ENCODE measurements at places on chromosomes 13 and 19. TPM values are rescaled to one million over a fixed set of nuclear protein-coding genes. Genes with fewer than 3 reads are reported as not detected.

GRCh38 chr13:76803831-76804230 lies 82.4 kb downstream of the KCTD12 start:
- no peak for DNase-seq

GRCh38 chr13:58979851-58980250 lies 1183.9 kb downstream of the DIAPH3 start:
- no peak for DNase-seq

Gene C3
- total RNA-seq = 4,543 TPM

DNA sequence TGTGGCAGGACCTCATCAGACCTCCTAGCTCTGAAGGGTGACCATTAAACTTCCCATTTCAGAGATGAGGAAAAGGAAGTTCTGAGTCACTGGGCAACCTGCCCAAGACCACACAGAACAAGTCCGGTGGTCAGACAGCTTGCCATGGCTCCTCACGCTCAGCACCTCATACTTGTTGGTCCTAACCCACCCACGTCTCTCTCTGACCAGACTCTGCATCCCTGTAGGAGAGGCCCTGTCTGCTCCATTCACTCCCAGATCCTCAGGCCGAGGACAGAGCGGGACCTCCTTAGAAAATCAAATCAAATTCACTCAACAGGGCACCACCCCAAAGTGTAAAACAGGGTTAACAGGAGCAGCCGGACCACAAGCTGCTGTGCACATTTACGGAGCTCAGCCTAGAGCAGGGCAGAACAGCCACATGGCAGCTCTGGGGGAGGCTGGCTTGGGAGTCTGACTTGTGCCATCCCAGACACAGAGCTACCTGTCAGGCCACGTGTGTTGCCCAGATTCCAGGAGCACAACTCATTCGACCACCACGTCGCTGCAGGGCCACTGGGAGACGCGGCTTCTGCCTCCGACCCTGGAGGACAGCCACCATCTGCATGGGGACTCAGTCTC lies 1.7 kb downstream of the MIER2 start:
- DNase-seq = no peak

Gene IGFLR1
- 7.0 TPM for total RNA-seq

DNA sequence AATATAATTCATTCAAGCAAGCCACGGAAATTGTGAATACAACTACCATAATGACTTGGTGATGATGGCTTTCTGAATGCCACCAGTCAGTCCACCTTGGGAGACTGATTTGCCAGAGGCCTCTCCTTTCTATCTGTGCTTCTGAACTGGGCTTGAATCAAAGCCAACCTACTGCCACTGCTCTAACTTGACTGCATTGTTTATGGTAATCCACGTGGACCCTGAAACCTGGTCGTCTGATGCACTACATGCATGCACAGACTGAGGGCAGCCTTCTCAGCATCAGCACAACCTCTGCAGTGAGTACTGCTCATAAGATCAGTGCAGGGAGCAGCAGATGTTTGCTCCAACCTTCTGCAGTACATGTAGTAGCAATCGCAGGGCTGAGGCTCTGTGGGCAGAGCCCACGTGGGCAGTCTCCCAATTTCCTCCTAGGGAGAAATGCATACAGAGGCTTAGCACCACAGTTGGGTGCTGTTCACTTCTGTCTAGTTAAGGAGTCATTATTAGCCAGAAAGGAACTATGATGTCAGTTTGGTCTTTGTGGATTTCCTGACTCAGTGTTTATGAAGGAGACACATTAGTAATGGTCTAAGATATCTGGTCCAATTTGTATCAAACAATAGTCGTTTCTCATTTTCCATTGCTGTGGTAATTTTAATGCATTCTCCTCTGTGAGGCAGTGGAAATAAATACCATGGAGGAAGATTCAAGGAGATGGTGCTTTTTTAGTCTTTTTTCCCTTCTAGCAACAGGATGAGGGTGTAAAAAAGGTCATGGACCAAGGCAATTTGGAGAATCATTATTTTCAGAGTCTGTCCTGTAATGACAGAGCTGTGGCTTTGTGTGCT lies 82.5 kb downstream of the AKAP11 start:
- no peak for DNase-seq

DNA sequence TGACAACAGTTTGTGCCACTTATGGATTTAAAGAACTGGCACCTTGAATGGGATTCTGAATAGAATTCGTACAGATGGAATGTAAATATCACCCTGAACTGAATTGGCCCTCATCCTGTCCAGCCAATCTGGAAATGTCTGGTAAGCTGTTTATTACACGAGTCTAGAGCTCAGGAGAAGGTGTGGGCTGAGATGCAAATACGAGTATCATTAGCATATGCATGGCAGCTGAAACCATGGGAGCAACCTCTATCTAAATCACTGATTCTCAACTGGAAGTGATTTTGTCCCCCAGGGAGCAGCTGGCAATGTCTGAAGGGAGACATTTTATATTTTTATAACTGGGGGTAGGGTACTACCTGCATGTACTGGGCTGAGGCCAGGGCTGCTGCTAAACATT lies 15.6 kb upstream of the VWA8 start:
- DNase-seq = no peak

GRCh38 chr13:31945202-31945961 lies 86.2 kb upstream of the FRY start:
- DNase-seq = no peak

DNA sequence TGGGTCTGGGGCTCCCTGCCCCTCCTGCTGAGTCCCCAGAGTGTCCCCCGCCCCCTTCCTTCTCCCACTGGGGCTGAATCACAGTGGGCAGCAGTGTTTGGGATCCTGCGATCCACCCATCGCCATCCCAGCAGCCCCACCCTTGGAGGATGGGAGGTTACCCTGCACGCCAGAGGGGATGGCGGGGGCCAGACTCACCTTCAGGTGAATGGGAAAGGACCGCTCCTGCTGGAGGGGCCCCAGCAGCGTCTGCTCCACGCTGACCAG lies 569 bp downstream of the DLEU7 start:
- no peak for DNase-seq

DNA sequence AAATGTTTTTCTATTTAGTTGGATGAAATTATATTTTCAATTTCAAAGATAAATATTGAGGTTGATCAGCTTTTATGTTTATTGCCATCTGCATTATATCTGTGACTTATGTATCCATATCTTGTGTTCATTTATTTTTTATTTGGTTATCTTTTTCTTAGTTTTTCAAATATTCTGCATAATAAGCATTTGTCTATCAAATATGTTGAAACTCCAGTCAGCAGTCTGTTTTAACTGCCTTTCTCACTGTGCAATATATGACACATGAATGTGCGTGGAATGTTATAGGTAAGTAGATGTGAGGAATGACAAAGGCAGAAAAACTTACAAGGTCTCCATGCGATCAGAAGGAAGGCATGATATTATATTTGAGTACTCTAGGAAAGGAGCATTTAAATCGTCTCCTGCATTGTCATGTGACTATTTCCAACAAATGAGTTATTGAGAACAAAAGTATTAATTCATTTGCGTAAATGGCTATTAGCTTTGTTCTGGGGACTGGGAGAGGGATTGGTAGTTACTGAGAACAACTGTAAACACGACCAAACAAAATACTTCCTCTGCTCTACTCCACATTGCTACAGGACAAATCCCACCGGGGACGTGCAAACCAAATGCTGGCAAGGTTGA lies 318.1 kb downstream of the GPC5 start:
- no peak for DNase-seq

Gene KLK1
- total RNA-seq = not detected

- DNase-seq = no peak
These were observed 812 bp downstream of the DPY19L3 start for GRCh38 chr19:32406161-32407003.

Gene TINCR
- not detected for total RNA-seq

Gene VSIG10L
- 0.75 TPM for total RNA-seq

Gene CEACAM5
- not detected for total RNA-seq

- no peak for DNase-seq
These were observed 103.1 kb downstream of the ITGBL1 start for GRCh38 chr13:101555610-101556009.

DNA sequence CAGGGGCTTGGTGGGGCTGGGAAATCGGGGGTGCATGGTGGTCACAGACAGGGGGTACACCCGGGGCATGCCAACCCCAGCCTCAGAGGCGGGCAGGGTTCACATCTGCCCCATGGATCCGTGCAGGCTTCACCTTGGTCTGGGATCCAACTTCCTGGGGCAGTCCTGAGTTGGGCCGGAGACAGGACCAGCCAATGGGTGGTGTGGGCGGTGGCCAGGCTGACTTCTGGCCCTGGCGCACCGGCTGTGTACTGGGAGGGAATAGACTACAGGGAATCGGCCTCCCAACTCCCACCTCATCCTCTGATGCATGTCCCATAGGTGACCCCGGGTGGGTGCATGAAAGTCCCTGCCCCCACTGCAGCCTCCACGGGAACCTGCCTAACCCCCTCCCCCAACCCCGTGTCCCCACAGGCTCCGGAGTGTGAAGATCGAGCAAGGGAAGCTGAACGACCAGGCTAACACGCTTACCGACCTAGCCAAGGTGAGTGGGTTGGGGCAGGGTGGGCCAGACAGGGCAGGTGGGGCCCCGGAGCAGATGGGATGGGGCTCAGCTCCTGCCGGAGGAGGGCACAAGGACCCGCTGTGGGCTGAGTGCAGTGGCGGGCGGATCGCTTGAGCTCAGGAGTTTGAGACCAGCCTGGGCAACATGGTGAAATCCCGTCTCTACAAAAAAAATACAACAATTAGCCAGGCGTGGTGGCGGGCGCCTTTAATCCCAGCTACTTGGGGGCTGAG lies 14.7 kb upstream of the ARRDC2 start:
- DNase-seq = no peak

DNA sequence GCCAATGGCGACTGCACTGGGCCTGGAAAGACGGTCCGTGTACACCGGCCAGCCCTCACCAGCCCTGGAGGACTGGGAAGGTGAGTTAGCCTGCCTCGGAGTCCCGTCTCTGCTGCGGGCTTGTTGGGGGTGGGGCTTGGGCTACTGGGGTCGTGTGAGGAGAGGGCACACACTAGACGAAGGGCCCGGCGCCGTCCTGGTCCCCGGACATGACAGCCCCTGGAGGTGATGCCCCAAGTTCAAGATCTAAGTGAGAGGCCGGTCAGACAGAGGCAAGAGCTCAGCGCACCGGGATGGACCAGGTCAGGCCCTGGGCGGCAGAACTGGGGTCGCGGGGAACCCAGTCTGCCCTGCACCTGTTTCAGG lies 1.6 kb downstream of the CILP2 start:
- DNase-seq = no peak

DNA sequence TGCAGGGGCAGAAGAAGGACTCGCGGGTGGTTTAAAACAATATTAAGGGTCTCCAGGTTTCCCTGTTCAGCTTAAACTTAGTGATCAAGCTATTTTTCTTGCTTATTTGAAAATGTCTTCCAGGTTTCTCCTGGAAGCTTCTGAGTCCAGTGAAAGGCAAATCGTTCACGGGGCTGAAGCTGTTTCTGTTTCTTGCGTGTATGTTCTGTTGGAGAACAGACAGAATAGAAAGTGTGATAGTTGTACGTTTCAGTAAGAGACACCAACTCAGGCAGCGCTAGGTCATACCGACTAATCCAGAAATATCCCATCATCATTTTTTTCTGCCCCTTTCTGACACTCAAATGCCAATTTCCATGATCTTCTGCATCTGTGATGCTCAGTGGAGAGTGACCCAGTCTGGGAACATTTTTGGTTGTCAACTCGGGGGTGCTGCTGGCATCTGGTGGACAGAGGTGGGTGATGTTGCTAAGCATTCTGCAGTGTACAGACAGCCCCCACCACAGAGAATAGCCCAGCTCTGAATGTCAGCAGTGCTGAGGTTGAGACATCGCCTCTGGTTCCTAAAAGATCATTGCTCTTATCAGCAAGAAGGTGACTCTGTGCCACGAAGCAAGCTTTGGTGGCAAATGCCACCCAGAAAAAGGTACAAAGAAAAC lies 4.3 kb downstream of the KLF2 start:
- no peak for DNase-seq

GRCh38 chr13:74867460-74867859 lies 614.5 kb downstream of the TBC1D4 start:
- DNase-seq = no peak

Gene PABPC3
- total RNA-seq = 0.19 TPM

GRCh38 chr19:29561601-29562000 lies 35.8 kb downstream of the VSTM2B start:
- DNase-seq = peak; percentile 29

DNA sequence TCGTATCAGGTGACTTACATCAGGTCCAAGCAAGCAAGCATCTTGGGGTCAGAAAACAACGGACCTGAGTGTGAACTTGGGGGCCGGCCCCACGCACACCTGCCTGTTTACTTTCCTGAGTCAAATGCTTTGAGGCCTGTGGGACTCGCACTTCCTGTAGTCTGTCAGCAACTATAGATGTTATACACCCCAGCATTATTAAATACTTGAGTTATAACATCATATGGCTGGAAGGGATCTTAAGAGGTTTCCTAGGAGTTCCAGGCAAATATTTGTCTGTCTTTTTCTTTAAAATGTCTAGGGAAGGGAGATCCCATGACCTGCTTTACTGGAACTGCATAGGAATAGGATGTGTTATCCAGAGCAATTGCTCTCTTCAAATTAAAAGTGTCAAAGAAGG lies 280.6 kb downstream of the SHISA2 start:
- DNase-seq = no peak

GRCh38 chr19:14015524-14016035 lies 9.5 kb upstream of the RFX1 start:
- no peak for DNase-seq

DNA sequence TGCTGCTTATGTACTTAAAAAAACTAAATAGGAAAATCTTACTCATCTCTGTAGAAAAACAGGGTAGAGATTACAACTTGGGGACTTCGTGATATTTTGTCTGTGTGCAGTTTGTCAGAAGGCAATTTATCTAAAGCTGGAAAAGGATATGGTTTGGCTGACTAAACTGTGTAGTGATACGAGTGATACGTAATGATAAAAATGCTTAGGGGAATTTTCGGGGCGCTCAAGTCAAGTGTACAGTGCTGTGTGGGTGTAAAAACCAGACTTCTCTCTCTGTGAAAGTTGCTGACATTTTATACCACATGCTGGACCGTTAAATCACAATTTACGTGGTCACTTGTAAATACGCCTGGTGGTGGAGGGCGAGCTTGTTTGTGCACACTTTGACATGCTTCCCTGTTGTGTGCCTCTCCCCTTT lies 221.7 kb downstream of the KCNRG start:
- DNase-seq = no peak

DNA sequence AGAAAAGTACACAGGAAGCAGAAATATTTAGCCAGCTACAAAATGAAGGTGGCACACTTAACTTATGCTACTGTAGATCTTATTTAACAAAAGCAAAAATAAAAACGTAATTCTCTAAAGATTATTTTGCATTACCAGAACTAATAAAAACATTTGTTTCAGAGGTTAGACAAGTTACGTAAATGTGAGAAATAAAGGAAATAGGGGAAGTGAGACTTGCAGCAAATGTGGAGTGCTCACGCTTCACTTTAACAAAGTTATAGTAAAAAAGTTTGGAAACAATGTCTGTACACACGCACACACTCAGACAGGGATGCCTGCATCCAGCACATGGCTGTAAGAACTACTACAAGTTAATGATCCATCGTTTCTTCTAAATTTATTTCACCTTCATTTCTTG lies 83.7 kb downstream of the NALCN start:
- no peak for DNase-seq

DNA sequence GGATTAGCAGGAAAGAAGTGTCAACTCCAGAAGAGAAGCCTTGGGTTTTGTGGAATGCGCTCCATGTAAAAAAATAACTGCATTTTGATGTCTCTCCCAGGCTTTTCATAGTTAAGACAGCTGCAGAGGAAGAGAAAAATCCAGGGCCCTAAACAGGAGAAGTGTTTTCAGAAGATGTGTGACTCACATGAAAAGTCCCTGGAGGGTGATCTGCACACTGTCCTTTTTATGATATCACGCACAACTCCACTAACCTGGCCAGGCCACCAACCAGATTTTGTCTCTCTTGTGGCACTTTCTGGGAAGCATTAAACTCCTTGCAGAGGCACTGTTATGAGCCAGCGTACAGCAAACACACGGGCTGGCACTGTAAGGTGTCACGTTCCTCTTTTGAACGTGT lies 267.3 kb downstream of the FGF9 start:
- DNase-seq = no peak
